NCI-H1105 treated with DMSO at 0.1 percent for 48 hours (cell line): ENCODE measurements at places on chromosomes 7 and 10.

GRCh38 chr7:2480070-2480408, 3.8 kb upstream of the GRIFIN start:
- no peak for DNase-seq

- no peak for DNase-seq
These were observed 3.9 kb downstream of the ADCY1 start for GRCh38 chr7:45578022-45578421.

GRCh38 chr10:34655286-34656170, 159.6 kb downstream of the PARD3 start:
- DNase-seq = peak; percentile 64

DNA sequence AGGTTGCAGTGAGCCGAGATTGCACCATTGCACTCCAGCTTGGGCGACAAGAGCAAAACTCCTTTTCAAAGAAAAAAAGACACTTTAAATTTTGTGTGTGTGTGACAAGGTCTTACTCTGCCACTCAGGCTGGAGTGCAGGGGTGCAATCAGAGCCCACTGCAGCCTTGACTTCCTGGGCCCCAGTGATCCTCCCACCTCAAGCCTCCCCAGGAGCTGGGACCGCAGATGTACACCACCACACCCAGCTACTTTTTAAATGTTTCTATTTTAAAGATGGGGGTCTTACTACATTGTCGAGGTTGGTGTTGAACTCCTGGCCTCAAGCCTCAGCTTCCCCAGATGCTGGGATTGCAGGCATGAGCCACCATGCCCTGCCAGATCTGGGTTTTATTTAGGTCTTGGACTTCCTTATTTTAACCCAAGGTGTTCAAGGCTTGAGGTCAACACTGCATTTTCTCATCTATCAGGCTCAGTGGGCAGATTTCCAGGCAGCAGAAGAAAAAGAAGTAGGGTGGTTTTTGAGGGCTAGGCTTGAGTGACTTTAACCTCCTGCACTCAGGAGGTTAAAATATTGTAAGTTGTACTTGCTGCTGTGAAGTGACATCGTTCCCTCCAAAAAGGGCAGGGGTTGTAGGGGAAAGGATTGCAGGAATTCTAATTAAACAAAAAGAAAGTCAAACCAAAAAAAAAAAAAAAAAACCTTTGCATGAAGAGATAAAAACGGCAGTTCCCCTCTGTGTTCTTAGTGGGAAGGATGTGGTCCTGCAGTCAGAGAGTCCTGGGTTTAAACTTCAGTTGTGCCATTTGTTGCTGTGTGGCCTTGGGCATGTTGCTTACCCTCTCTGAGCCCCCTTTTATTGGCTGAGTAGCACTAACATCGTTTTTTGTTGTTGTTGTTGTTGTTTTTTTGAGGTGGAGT, 71.5 kb downstream of the CARD11 start:
- DNase-seq = no peak

DNA sequence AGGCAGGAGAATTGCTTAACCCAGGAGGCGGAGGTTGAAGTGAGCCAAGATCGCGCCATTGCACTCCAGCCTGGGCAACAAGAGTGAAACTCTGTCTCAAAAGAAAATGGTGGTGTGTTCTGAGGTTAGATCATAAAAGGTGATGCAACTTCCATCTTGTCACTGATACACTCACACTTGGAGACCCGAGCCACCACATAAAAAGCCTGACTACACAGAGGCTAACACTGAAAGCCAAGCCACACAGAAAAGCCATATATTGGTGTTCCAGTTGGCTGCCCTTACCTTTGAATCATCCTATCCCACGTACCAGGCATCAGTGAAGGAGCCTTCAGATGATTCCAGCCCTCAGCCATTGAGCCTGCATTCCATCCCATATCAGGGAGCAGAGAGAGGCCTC, 4.0 kb downstream of the MORN4 start:
- no peak for DNase-seq

- peak; percentile 80 for DNase-seq
These were observed 167.9 kb downstream of the NEURL1 start for GRCh38 chr10:103661198-103661950.
